ENCODE measurements at places on chromosomes 13 and 19.

DNA sequence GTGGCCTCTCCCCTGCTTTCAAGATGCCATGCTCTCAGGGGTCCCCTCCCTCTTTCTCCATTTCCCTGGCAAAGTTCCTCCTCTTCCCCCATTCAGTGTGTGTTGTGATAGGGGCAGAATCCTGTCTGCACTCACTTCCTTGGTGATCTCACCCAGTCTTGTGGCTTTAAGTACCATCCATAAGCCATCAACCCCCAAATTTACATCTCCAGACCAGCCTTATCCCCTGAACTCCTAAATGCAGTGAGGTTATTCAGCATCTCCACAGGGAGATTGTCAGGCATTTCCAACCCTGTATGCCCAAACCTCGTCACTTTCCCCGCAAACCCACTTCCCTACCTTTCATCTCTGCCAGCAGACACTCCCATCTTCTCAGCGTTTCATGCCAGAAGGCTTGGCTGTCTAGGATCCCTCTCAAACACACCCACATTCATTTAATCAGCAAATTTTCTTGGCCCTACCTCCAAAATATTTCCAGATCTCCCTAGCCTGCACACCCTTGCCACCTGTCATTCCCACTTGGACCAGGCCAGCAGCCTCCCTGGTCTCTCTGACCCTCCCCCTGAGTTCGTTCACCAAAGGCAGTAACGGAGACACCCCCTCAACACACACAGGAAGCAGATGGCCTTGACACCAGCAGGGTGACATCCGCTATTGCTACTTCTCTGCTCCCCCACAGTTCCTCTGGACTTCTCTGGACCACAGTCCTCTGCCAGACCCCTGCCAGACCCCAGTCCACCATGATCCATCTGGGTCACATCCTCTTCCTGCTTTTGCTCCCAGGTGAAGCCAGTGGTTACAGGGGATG, at the start of gene HCST:
Gene HCST, plus strand, starts transcription at position 676 of the 808 bp plus-strand sequence. Its CDS starts 65 bp downstream, at position 741.
- DNase-seq: no peak

- no peak for DNase-seq
Measured at GRCh38 chr19:13995017-13995728, 10.9 kb downstream of the RFX1 start.

DNA sequence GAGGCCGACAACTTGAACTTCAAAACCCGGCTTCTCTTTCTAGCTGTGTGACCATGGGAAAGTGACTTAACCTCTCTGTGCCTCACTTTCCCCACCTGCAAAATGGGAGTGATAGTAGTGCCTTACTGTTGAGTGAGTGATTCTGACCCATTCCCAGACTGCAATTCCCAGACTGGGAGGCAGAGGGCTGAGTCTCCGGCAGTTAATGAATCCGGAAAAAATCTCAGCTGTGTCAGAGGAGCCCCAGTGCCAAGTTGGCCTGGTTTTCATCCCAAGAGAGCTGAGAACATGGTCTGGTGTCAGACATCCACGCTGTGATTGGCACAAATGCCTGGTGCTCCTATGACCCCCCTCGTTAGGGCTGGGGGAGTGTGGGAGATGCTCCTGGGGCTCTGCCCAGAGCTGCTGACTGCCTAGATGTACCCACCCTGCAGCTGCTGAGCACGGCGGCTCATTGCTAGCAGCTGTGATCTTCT, 50.0 kb downstream of the PIN1 start:
- DNase-seq: no peak

DNA sequence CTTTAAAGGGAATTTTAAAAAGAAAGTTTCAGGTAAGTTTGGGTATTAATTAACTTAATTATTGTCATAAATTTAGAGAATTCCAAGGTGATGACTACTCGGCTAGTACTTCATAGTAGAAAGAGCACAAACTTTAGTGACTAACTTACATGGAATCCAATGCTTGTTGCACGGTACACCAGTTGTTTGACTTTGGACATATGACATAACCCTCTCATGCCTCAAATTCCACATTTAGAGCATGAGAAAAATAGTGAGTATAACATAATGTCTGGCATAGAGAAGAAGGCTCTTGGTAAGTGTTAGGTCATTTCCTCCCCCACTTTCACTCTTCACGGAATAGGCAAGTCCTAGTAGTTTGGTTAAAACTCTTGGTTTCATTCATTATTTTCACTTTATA, 1249.4 kb upstream of the SLC10A2 start:
- no peak for DNase-seq

- no peak for DNase-seq
Measured at GRCh38 chr13:99254830-99255229, 3.3 kb downstream of the GPR18 start.

DNA sequence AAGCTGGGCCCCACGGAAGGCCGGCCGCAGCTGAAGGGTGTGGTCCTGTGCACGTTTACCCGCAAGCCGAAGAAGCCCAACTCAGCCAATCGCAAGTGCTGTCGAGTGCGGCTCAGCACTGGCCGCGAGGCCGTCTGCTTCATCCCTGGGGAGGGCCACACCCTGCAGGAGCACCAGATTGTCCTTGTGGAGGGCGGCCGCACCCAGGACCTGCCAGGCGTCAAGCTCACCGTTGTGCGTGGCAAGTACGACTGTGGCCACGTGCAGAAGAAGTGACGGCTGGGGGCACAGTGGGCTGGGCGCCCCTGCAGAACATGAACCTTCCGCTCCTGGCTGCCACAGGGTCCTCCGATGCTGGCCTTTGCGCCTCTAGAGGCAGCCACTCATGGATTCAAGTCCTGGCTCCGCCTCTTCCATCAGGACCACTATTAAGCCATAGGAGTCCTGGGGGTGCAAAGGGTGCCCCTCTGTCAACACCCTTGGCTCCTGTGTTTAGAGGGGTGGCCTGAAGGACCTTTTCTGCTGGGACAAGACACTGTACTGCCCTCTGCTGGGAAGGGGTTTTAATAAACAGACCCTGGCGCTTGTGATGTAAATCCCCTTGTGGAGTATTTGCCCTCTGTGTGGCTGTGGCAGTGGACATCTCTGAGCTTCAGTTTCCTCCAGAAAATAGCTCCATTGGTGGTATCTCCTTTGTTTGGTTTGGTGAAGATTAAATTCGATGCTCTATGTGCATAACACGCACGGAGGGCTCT, 1.9 kb downstream of the MRPS12 start:
- no peak for DNase-seq

GRCh38 chr19:17266589-17266974, 661 bp upstream of the BABAM1 start:
- DNase-seq: no peak

GRCh38 chr19:53878776-53879139, 3.2 kb upstream of the PRKCG start:
- DNase-seq: no peak

All from activated T-cell treated with anti-CD3 and anti-CD28 coated beads for 24 hours (primary cell).